ENCODE measurements at places on chromosomes 2 and 18.

DNA sequence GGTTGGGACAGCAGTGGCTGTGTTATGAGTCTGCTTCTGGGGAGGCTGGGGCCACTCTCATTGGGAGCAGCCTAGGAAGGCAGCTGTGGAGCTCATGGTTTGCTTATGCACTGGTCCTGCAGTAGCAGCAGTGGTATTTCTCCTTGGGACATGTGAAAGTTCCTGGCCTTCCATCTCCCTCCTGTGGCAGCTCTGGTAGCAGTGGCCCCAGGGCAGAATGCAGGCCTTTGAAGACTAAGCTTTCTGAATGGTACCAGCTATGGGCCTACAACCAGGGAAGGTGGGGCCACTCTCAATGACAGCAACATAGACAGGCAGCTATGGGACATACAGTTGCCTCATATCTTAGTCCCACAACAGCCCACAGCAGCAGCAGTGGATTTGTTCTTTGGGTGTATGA is 117.3 kb upstream of the VWC2L start:
- DNase-seq: no peak

DNA sequence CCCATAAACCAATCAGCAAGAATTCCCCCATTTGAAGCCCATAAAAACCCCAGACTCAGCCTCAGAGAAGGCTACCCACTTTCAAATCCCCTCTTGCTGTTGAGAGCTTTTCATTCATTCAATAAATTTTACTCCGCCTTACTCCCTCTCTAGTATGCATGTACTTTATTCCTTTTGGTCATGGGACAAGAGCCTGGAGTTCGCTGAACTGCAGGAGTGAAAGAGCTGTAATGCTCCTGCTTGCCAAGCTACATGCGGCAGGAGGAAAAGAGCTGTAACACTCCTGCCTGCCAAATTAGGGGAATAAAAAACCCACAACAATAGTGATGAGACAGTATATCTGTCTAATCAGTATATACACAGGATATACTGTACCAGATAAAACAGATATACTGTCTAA is 1261.7 kb downstream of the LRP1B start:
- DNase-seq: no peak

DNA sequence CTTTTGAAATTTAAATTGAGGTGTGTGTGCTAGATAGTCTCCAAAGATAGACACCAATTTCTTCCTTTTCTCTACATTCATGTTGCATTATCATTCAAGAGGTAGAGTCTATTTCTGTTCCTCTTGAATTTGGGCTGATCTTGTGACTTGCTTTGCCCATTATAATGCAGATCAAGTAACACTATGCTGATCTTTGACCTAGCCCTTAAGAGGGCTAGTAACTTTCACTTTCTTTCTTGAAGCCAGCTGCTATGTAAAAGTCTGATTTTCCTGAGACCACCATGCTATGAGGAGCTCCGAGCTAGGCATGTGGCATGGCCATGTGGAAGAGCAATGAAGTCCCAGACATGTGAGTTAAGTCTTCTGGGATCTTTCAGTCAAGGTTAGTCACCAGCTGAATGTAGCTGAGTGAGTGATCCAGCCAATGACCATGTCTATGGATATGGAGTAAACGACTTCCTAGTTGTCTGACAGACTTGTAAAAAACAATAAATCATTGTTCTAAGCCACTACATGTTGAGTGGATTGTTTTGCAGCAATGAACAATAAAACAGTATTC is 189.4 kb upstream of the CWC22 start:
- no peak for DNase-seq

GRCh38 chr2:236824836-236825235 is 255.2 kb downstream of the ACKR3 start:
- DNase-seq: peak; percentile 24

DNA sequence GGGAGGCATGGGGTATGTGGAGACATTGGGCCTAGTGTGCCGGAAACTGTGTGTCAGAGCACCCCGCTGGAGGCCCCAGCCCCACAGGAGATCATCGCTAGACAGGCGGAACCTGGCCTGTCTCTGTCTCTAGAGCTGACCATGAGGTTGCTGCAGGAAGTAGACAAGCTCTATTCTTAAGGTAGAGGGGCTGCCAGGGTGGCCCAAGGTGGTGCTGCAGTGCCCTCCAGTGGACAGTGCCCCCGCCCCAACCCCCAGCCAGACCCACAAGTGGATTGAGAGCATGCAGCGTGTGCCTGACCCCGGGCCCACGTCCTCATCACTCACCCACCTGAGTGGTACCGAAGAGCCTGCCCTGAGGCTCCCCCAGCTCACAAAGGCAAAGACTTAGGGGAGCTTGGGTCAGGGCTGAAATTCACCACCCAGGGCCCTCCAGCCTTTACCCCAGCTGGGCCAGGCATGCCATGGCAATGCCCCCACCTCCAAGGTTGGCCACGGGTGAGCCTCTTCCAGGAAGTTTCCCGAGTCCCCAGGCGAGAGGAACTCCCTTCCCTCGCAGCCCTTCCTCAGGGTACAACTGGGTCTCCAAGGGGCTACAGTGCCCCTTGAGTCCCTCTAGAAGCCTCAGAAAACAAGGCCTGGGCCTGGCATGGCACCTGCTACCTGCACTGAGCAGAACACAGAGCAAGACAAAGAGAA is 155.0 kb downstream of the TTC32 start:
- no peak for DNase-seq

DNA sequence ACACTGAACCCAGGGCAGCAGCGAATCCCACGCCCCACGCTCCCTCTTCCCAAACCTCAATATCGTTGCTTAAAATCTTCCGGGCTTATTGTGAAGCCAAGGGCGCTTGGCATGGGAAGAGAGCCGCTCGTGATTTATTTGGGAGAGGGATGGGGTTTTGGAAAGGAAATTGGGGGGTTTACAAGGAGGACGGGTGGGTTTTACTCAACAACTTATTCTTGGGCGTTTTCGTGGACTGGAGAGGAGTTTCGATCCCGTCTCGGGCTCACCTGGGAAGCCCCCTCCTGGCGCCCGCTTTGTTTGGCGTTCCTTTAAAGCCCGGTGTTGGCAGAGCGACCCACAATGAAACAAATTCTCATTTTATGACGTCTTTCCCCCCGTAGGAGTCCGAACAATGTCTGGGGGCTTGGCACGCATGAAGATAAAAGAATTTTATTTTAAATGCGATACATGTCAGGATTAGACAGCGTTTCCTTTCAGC is 135.3 kb downstream of the INSIG2 start:
- no peak for DNase-seq

GRCh38 chr2:226304308-226304707 is 495.3 kb downstream of the IRS1 start:
- no peak for DNase-seq

- DNase-seq: no peak
Observed at GRCh38 chr2:128298846-128299507, 19.7 kb downstream of the HS6ST1 start.

DNA sequence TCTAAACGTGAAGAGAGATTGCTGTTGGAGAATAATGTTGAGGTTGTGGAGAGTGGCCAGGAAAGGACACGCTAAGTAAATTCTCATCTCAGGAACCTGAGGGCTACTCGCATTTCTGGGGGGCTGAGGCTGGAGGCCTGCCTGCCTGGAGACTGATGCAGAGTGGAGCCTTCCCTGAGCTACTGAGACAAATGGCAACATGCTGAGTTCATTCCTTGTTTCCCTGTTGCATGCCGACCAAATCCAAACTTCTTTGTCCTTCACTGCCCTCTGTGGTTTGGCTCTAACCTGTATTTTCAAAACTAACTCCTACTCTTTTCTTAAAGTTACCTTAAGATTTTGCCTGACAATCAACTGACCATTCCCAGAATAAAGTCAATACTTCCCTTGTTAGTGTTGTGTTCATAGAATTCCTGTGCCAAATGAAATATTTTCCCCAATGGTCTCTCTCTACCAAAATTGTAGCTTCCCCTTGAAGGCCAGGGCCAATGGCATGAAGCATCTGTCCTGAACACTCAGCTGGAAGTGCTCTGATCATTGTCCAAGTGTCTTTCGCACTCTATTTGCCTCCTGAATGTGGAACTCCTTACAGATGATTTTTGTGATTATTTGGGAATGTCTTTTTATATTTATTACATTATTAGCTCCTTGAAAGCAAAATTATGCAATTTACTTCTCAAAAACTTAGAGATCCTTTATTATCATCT is 1085.6 kb downstream of the SOCS6 start:
- no peak for DNase-seq

DNA sequence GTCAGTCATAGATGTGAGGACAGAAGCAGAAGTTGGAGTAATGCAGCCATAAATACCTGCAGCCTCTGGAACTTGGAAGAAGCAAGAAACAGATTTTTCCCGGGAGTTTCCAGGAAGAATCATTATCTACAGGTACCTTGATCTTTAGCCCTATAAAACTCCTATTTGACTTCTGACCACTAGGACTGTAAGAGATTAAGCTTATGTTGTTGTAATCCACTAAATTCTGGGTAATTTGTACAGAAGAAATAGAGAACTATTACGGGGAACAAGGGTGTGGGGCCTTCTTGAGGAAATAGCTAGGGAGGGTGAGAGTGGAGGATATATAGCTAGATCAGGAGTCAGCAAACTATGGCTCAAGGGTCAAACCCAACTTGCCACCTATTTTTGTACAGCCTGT is 353.2 kb downstream of the SLC4A3 start:
- no peak for DNase-seq

DNA sequence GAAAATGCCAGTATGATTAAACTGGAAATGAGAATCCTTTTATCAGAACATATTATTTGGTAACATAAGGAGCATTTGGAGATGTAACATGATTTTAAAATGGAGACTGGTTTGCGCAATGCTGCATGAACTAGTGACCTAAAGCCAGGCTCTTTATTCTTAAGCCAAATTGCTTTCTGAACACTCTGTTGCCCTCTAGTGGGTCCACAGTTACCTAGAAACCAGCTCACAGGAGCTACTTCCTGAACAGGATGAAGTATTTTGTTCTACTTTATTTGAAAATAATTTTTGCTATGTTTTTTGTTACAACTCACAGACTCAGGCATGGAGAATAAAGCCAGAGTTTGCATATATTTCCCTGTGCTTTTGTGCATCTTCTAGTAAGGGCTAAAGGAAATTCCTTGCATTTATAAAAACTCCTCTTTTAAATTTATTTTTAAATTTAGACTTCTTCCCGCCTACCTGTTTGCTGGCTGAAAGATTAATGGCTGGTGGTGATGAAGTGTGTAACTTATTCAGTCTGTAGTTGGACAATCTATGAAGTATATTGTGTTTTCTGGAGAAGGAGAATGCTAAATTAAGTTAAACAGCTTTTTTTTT is 146.7 kb downstream of the PARD3B start:
- DNase-seq: no peak

DNA sequence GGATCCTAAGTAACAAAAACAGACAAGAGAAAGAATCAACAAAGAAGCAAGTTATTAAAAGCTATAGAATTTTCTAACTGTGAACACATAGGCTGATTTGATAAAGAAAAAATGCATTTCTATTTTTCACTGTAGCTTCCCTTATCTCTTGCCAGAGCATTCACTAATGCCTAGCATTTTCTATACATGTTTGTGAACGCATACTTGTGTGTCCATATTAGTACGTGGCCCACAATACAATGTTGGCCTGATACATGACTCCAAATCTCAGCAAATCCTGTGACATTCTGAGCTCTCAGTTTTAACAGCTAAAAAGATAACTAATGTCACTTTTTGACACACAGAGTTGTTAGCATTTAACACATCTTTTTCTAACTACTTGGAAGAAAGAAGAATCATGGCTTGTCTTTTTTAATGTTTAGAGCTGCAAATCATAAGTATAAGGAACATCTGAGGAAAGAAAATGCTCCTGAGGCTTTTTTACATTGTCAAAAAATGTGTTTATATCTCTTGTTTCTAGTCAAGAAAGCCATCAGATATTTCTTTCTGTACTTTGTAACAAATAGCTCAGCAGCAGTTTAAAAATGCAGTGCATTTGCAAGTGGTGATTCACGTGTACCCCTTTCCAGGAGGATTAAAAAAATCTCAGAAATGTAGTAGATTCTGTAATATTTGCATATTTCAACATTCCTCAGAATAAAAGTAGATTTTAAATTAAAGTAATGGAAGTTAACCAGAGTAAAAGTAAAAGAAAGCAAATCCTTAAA is 1646.8 kb upstream of the TMEFF2 start:
- DNase-seq: no peak

GRCh38 chr2:239937866-239938640 is 87.1 kb downstream of the NDUFA10 start:
- DNase-seq: no peak

GRCh38 chr2:111702804-111703196 is 181.2 kb downstream of the ANAPC1 start:
- no peak for DNase-seq

DNA sequence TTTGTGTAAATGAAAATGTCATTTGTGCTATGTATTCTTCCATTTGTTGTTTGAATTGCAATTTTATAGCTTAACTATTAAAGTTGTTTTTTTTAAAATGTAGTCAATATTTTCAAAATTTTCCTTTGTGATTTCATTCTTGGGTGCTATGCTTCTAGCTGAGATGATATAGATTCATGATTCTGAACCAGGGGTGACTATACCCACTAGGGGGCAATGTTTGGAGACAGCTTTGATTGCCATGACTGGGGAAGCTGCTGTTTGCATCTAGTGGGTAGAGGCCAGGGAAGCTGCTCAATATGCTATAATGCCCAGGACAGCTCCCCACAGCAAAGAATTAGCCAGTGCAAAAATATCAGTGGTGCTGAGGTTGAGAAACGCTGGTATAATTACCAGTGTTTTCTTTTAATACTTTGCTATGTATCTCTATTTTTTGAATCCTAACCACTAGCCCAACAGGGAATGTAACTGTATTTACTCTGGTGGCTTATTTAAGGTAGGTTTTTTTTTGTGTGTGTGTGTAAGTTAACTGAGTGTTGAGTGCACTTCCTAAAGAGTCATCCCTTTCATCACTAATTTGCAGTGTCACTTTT is 99.7 kb downstream of the MEP1B start:
- DNase-seq: peak; percentile 13

GRCh38 chr2:19292007-19292406 is 66.4 kb downstream of the OSR1 start:
- DNase-seq: no peak

GRCh38 chr2:36060133-36060532 is 295.4 kb upstream of the CRIM1 start:
- DNase-seq: no peak

GRCh38 chr2:128440666-128441340 is 122.1 kb upstream of the HS6ST1 start:
- no peak for DNase-seq

DNA sequence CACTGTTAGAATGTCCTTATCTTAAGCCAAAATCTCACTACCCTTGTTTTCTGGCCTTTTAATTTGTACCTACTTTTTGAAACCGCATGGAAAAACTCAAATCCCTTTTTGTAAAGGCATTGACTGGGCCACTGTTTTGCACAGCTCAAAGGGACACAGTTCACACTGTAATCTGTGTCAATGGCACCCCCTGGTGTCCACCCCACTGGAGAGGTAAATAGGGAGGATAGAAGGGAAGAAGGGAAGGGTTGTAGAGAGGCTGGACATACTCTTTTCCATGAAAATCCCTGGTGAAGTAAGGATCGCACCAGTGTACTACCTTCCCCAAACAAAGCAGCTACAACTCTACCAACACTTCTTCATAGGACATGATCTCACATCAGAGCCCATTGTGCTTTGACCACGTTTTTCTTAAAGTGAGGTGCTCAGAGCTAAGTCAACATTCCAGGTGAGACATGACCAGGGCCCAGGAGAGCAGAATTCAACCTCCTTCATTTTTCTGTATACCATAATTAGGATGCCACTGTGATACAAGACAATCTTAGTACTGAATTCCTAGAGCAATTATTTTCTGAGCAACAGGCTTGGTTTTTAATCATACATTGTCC is 92.4 kb upstream of the RMDN2 start:
- peak; percentile 8 for DNase-seq
